ENCODE measurements at places on chromosomes 1 and 21. TPM values are rescaled to one million over a fixed set of nuclear protein-coding genes. Genes with fewer than 3 reads are reported as not detected.
A peak's percentile ranks its signal among the peaks of the same experiment; 100 is the strongest.

Gene TENT5C
- polyA plus RNA-seq = 9.5 TPM

GRCh38 chr1:235397733-235398132 is 30.5 kb downstream of the TBCE start:
- no peak for DNase-seq

- DNase-seq = no peak
Measured at GRCh38 chr1:64519901-64520300, 50.0 kb downstream of the CACHD1 start.

Gene SHISA4
- polyA plus RNA-seq = 14.6 TPM

GRCh38 chr1:22582661-22583635 is 19.7 kb downstream of the EPHA8 start:
- peak; percentile 36 for DNase-seq

Gene FRRS1
- polyA plus RNA-seq = 1.5 TPM

Gene LIX1L
- polyA plus RNA-seq = 7.2 TPM

Gene ANXA9
- polyA plus RNA-seq = 0.46 TPM

Gene MMEL1
- 20.5 TPM for polyA plus RNA-seq

DNA sequence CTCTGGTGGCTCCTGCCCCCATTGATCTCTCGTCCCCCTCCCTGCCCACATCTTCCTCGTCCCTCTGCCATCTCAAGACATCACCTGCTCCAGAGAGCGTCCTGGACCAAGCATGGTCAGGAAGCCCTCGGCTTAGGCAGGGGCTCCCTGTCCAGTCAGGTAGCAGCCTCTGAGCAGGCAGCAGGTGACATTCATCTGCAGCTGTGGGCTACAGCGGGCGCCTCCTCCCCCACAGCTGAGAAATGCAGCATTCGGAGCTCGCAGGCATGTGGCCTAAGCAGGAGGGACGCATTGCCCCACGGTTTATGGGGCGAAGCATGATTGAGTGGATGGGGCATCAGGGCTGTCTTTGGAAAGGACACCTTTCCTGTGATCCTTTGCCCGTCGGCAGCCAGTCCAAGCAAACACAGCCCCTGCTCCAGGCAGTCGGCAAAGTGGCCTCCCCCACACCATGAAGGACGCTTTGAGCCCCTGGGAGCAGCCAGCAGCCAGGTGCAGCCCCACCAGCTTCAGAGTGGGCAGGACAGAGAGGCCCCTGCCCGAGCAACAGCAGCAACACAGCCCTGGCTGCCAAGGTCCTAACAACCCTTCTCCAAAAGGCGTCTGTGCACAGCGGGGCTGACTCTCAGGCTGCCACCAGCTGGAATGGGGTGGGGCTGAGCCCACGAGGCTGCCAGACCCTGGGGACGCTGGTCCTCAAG is 234.1 kb upstream of the VAMP3 start:
- DNase-seq = no peak

Gene UTS2
- not detected for polyA plus RNA-seq

DNA sequence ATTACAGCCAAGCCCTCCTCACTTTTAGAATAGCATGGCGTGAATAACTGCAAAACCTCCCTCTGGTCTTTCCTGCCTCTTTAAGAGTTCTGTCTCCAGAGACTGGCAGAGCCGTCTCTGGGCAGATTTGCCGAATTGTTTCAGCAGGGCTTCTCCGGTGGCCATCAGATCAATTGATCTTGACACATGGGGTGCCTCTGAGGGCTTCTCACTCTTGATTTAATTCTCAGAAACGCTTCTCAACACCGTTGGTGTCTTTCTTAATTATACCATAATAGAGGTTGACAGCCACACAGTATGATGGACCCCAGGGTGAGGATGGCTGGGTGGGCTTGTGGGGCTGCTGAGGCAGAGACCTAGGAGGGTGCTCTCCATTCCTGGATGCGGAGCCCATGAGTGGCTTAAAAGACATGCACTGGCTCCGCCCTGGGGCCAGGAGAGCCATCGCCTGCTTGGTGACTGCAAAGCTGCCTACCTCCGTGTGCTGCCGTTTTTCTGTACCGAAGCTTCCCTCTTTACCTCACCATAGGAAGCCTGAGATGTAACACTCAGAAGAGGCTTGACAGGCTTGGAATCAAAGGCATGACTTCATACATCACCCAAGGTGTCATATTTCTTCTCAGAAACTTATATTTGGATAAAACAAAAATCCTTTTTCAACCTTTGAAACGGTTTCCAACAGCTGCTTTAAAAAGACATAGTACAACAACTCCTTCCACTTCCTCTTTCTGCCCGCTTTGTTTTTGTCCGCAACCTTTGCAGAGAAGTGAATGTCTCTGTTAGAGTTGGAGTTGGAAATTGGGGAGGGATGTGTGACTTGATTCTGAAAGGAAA is 82.9 kb downstream of the GALNT2 start:
- no peak for DNase-seq

DNA sequence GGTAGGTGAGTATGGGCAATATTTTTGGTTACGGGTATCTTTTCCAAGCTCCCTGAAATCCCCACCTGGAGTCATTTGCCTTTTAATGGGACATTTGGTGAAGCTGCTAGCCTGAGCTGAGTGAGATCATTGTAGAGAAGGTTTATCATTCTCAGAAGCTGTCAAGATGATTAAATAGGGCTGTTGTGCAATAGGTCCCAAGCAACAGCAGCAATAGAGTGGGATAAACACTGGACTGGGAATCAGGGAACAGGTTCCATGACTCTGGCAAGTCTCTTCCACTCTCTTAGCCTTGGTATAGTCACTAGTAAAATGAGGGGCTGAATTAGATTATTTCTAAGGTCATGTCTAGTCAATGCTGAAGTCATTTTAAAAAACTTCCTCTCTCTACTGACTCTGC is 30.3 kb upstream of the FAM78B start:
- peak; percentile 40 for DNase-seq

Gene REN
- not detected for polyA plus RNA-seq

GRCh38 chr1:3698660-3699408 is 46.5 kb downstream of the TP73 start:
- DNase-seq = no peak

GRCh38 chr1:243638186-243638585 is 211.9 kb downstream of the AKT3 start:
- DNase-seq = no peak

GRCh38 chr1:5522531-5523145 is 469.6 kb downstream of the NPHP4 start:
- DNase-seq = no peak

DNA sequence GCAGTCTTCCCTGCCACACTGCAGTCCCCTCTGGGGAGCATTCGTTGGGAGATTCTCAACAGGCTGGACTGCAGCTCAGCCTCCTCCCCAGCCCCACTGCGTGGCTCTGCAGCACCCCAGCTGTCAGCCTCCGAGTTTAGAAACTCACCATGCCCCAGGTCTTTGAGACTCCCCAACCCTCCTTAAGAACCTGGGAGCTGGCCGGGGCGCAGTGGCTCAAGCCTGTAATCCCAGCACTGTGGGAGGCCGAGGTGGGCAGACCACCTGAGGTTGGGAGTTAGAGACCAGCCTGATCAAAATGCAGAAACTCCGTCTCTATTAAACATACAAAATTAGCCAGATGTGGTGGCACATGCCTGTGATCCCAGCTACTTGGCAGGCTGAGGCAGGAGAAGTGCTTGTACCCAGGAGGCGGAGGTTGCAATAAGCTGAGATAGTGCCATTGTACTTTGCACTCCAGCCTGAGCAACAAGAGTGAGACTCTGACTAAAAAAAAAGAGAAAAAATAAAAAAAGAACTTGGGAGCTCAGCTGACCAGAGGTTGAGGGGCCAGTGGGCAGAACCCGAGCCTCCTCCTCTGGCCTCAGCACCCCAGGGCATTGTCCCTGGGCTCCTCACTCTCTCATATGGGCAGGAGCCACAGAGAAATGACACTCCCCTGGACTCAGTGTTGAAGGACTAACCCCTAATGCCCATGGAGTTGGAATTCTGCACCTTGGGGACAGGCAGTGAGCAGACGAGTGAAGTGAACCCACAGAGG is 5.6 kb downstream of the OLIG2 start:
- no peak for DNase-seq

- DNase-seq = no peak
Measured at GRCh38 chr1:185965870-185966269, 231.7 kb downstream of the HMCN1 start.

DNA sequence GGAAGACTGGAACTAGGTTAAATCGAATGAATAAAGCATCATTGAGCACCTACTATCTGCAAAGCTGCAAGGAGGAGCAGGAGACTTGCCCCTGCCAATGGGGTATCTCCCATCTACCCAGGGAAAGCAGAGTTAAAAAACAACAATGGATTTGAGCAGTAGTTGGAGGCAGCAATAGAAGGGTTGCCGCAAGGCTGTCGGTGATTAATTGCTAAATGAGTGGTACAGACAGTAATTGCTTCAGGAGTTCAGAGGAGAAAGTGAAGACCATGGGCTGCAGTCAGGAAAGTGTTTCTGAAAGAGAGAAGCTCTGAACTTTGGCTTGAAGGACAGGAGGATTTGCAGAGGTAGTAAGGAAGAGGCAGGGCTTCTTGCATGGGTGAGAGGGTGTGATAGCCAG is 152.9 kb downstream of the ACTL8 start:
- no peak for DNase-seq

Gene MR1
- 1.1 TPM for polyA plus RNA-seq

Gene FAM177B
- polyA plus RNA-seq = 53.9 TPM

Gene DYNLT4
- 0.50 TPM for polyA plus RNA-seq

DNA sequence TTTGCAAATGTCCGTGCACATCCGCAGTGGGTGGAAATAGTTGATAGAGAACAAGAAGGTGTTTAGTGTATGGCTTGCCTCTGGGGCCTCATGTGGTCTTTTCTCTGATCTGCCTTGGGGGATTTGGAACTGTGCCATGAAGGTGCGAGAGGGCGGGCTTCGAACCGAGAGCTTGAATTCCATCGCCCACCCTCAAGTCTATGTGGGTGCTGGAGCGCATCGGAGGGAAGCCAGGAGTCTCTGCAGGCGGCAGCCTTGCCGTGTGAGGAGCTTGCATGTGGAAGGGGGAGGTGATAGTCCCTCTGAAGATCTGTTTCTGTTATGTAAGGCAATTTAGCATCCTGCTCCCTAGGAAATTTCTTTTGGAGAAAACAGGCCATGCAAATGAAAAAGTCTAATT is 119.6 kb downstream of the HUNK start:
- DNase-seq = no peak

DNA sequence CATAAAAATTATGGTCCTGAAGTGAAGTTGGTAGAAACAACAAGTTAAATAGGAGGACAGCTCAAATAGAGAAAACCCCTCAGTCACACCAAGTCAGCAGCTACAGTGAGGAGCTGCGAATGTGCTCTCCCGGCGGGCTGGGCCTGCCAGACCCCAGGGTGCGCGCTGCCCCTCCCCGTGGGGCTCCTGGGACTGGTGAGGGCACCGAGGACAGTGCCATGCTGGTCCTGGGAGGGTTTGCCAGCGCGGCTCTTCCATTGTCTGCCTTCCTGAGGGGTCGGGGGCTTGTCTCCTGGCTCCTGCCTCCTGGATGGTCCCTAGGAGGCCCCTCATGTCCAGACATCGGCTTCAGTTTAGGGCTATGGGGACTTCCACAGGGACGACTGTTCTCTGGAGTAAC is 121.8 kb downstream of the PCBP3 start:
- DNase-seq = no peak

- DNase-seq = no peak
Measured at GRCh38 chr1:237146241-237146640, 104.3 kb downstream of the RYR2 start.

Gene PROX1
- 1.7 TPM for polyA plus RNA-seq

- no peak for DNase-seq
Measured at GRCh38 chr1:205528446-205528886, 24.0 kb downstream of the CDK18 start.

DNA sequence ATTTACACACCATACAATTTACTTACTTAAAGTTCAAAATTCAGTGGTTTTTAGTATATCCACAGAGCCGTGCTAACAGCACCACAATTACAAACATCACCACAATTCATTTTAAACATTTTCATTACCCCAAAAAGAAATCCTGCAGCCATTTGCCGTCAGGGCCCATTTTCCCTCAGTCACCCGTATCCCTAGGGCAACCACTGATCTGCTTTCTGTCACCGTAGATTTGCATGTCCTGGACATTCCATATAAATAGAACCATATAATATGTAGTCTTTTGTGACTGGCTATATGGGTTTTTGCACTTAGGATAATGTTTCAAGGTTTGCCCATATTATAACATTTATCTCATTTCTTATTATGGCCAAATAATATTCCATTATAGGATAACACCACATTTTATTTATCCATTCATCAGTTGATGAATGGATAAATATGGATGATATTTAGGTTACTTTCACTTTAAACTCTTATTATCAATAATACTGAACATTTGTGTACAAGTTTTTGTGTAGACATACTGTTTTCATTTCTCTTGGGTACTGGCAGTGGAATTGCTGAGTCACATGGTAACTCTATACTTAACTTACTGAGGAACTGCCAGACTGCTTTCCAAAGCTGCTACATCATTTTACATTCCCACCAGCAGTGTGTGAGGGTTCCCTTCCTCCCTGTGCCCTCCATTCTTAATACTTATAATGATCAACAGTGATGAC is 68.9 kb downstream of the ST3GAL3 start:
- DNase-seq = no peak

DNA sequence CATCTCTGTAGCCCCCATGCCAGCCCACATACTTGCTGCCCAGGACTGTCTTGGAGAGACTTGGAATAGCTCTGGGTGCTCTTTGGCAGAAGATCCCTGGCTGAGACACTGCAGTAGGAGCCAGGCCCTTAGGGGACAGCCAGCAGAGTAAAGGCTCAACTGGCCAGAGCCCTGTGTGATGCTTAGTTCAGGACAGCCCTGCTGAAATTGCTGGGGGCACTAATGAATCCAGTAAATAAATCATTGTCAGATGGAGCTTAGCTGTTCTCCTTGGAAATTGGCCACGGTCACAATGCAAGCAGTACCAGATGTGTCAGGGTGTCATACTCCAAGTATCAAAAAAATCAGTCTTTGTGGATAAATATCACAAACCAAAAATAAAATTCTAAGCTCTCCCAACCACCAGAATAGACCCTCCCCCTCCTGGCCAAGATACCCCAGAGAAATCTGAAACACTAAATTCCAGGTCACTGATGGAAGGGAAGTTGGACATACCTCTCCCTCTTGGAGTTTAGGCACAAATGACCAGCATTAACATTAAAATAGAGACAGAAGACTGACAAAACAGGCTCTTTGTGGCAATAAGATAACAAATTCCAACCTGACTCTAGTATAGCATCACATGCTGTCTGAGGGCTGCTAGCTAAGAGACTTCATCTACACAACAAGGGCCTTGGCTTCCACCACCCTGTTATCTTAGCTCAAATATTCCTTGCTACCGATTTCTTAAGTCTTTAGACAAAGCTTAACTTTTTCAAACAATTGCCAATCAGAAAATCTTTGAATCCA is 83.2 kb upstream of the DNAH14 start:
- DNase-seq = no peak

Gene DEGS1
- polyA plus RNA-seq = 11.2 TPM

- no peak for DNase-seq
Measured at GRCh38 chr1:34590211-34590623, 164.6 kb upstream of the GJB5 start.

DNA sequence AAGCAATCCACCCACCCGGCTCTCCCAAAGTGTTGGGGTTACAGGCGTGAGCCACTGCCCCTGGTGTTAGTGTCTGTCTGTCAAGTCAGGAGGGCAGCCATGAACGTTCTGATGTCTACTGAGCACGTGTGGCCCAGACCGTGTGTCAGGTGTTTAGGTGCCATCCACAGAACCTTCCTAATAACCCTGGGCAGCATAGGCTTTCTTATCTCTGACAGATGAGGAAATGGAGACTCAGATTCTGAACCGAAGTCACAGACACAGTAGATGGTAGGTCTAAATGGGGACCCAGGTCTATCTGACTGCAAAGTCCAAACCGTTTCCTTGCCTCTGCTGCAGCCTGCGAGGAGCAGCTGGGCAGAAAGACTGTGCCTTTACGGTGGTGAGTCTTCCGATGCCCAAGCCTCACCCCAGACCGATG is 622 bp upstream of the IL6R start:
- DNase-seq = no peak

Gene KRTAP19-1
- not detected for polyA plus RNA-seq

Gene HRNR
- not detected for polyA plus RNA-seq

Gene LCE2B
- not detected for polyA plus RNA-seq
